ENCODE measurements at places on chromosomes 2 and 18. TPM values are rescaled to one million over a fixed set of nuclear protein-coding genes. Genes with fewer than 3 reads are reported as not detected.

The ANTXR1 gene
- total RNA-seq, result 132 TPM

DNA sequence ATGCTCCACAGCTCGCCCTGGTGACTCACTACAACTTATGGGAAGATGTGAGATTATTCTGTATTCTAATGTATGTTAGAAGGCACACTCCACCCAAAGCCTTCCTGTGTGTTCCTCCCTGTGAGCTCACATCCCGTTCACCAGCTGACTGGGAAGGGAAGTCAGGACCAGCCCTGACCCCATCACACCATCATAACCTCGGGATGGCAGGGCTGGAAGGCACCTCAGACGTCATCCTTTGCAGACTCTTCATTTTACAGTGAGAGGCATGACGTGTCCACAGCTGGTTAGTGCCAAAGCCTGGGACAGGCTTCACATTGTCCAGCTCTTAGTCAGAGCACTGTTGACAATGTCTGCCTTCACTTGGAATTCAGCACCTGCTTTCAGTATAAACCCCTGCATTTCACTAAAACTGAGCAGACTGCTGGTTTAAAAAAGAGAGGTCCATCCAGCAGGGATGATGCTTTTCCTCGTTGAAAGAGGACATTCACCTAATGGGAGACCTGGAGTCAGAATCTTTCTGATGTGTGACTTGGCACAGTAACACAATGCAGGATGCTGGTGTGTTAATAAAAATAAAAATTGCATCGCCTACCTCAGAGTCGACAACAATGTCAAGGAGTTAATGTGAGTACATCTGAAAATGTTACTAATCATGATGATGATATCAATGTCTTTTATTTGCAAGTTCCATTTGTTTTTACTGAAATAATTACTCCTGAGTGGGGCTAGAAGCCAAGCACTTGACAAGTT lies 418.0 kb upstream of the TNP1 start:
- H3K27me3 ChIP-seq, result no peaks in the 10 kb centered on the region
- DNase-seq, result no peak
- no peaks in the 10 kb centered on the region for H3K36me3 ChIP-seq
- H3K27ac ChIP-seq, result no peak overlapping the region
- no peak overlapping the region for H3K4me3 ChIP-seq
- H3K4me1 ChIP-seq, result no peaks in the 10 kb centered on the region

The THSD7B gene
- total RNA-seq, result not detected

The PSMA8 gene
- not detected for total RNA-seq

DNA sequence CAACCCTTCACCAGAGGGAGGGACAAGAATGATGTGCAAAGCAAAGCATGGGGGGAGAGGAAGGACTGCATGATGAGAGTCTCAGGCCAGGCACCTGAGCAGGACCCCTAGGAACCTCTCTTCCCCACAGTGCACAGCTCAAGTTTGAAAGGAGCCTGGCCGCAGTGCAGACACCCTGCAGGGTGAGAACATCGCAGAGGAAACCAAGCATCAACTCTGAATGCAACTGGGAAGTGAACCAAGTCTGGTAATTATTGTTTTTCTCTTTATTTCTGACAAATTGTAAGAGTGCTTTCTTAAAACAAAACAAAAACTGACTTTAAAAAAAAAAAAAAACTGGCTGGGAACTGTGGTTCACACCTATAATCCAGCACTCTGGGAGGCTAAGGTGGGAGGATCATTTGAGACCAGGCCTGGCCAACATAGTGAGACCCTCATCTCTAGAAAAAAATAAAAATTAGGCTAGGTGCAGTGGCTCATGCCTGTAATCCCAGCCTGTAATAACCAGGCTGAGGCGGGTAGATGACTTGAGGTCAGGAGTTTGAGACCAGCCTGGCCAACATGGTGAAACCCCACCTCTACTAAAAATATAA lies 15.3 kb downstream of the NPC1 start:
- H3K27ac ChIP-seq, result no peak overlapping the region
- H3K27me3 ChIP-seq, result no peaks in the 10 kb centered on the region
- H3K36me3 ChIP-seq, result peaks cover 31% of the 10 kb centered on the region

DNA sequence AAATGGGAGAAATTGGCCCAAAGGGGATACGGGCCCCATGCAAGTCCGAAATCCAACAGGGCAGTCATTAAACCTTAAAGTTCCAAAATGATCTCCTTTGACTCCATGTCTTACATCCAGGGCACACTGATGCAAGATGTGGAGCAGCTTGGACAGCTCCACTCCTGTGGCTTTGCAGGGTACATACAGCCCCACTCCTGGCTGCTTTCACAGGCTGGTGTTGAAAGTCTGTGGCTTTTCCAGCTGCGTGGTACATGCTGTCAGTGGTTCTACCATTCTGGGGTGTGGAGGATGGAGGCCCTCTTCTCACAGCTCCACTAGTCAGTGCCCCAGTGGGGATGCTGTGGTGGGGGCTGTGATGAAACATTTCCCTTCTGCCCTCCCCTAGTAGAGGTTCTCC lies 8.6 kb upstream of the TMX3 start:
- no peak overlapping the region for H3K4me3 ChIP-seq
- no peak overlapping the region for H3K27ac ChIP-seq
- no peak for DNase-seq

GRCh38 chr2:31476511-31477180 lies 62.1 kb upstream of the XDH start:
- no peak overlapping the region for H3K4me3 ChIP-seq
- H3K36me3 ChIP-seq, result no peaks in the 10 kb centered on the region
- H3K27ac ChIP-seq, result no peak overlapping the region
- H3K27me3 ChIP-seq, result no peaks in the 10 kb centered on the region
- DNase-seq, result no peak

The UGT1A5 gene
- total RNA-seq, result not detected

DNA sequence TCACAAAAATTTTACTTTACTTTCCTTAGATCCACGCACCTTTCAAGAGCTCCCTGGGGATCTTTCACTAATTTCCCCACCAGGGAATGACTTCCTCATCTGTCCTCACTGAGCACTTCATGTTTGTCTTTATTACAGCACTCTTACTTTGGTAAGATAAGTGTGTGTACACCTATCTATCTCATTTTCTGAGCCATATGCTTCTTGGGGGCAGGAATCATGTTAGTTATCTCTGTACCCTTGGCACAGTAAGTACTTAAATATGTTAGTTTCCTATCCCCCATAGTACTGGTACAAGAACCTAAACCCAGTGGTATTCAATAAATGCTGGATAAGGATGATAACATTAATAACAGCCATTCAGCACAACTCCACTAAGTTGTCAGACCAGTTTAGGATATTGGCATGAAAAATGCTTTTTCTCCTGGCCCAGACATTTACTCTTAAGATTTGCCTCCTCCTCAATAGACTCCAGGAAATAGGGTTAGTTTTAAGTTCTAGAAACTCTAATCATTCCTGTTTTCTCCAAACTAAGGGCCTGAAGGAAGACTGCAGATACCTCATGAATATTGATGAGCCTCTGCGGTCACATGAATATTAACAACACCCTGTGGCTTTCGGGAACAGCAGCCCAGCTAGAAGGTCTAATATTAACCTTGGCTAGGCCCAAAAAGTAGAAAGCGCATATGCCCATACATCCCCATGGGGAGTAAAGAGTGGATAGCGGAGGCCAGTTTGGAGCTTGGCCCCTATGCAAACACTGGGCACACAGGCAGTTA lies 38.2 kb downstream of the NHEJ1 start:
- H3K36me3 ChIP-seq, result no peaks in the 10 kb centered on the region
- DNase-seq, result no peak
- no peak overlapping the region for H3K27ac ChIP-seq
- H3K27me3 ChIP-seq, result no peaks in the 10 kb centered on the region
- H3K4me3 ChIP-seq, result no peak overlapping the region
- peaks cover 5% of the 10 kb centered on the region for H3K4me1 ChIP-seq

- peaks cover 54% of the 10 kb centered on the region for H3K27me3 ChIP-seq
- H3K4me3 ChIP-seq, result peak overlapping the region; percentile 48
- H3K27ac ChIP-seq, result no peak overlapping the region
- H3K36me3 ChIP-seq, result no peaks in the 10 kb centered on the region
- DNase-seq, result no peak
Observed at GRCh38 chr2:197804758-197805714, 643 bp downstream of the PLCL1 start.

- H3K4me1 ChIP-seq, result no peaks in the 10 kb centered on the region
- no peaks in the 10 kb centered on the region for H3K36me3 ChIP-seq
- H3K27me3 ChIP-seq, result no peaks in the 10 kb centered on the region
- no peak overlapping the region for H3K4me3 ChIP-seq
- no peak overlapping the region for H3K27ac ChIP-seq
Observed at GRCh38 chr2:149183187-149183586, 144.7 kb downstream of the LYPD6B start.

DNA sequence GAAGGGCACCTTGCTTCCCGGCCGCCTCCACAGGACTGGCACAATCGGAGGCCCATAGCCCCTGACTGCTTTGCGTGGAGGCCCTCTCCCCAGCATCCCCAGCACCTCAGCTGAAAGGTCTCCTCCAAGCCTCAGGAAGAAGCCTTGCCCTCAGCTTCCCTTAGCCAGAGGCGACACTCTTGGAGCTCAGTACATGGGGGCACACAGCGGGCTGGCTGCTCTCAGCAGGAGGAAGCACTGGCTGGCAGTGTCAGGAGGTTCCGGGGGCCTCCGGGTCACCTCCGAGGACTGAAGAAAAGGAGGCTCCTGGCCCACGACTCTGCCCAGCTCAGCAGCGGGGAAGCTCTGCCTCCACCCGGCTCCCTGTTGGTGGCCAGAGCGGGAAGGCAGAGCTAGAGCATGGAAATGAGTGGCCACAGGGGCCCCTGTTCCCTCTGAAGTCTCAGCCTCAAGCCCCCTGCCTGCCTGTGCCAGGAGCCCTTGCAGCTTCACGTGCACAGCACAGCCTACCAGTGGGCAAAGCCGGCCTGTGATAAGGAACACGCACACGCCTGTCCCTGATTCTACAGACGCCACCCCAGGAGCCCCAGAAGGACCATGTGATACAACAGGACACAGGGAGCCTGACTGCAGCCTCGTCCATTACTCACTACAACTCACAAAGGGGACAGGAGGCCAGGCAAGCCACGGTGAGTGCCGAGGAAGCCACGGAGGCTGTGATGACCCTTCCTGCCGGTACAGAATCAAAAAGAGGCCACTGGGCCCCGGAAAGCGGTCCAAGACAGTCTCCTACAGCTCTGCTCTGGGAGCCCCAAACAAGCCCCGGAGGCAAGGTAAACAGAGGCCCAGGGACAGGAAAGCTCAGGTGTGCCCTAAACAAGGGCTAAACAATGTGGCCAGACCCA lies 15.5 kb downstream of the HDAC4 start:
- H3K27me3 ChIP-seq, result no peaks in the 10 kb centered on the region
- H3K4me1 ChIP-seq, result no peaks in the 10 kb centered on the region
- no peak overlapping the region for H3K4me3 ChIP-seq
- H3K27ac ChIP-seq, result no peak overlapping the region
- DNase-seq, result no peak

DNA sequence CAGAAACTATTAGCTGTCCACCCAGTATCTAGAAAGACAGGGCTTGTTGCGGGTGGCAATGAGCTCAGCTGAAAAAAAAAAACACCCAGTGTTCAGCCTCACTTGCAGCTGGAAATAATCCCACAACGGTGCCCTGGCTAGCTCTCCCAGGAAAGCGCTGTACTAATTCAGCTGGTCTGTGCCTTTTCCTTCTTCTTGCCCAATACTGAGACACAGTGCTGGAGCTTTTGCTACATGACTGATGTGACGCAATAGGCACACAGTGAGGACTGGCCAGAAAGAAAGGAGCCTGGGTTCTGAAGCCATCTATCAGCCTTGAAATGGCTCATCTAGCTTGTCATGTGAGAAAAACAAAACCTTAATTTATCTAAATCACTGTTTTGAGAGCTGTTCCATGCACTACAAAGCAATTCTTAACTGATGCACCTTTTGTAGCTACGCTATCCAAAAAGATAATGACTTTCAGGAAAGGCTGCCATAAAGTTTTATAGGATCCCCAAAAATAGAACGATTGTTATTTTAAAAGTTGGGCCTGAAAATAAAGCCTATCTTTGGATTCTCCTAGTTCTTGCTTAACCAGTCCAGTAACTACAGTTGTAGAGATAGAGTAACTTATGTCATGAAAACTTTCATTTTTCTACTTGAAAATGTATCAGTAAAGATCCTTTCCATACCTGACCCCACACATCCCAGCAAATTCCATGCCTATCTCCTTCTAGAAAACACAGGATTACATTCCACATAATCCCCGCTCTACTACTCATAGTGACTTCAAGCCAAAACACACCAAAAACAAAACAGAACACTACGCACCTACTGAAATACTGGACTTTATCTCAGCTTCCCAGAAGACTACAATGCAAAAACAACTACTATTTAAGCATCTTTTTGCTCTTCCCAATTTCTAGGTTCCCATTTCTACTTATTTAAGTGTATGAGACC lies 15.9 kb downstream of the KIDINS220 start:
- H3K4me1 ChIP-seq, result no peaks in the 10 kb centered on the region
- DNase-seq, result no peak
- no peak overlapping the region for H3K27ac ChIP-seq
- no peaks in the 10 kb centered on the region for H3K36me3 ChIP-seq

DNA sequence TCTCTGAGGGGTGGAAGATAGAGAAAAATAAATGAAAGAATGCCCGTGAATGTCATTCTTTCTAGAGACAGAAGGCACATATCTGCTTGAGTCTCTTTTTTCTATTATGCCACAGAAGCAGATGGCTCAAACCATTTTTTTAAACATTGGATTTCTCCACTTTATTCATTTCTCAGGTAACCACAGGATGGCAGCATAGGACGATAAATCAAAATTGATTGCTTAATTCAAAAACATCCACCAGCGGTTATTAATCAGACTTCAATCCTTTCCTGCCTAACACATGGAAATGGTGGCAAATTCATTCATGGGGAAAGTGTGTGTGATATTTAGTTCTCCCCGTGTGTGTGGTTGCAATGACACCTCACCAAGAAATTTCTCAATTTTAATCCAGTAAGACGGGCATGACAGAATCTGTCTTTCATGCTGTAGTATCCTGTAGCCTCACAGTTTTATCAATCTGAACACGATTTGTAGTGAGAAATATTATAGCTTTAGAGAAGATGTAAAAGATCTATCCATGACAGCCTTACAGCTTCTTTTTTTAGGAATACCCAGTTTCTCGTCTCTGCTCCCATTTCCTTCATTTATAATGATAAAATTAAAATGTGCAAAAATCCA lies 72.2 kb downstream of the DSC3 start:
- no peaks in the 10 kb centered on the region for H3K27me3 ChIP-seq
- no peak for DNase-seq
- no peaks in the 10 kb centered on the region for H3K36me3 ChIP-seq
- H3K4me3 ChIP-seq, result no peak overlapping the region
- no peaks in the 10 kb centered on the region for H3K4me1 ChIP-seq

DNA sequence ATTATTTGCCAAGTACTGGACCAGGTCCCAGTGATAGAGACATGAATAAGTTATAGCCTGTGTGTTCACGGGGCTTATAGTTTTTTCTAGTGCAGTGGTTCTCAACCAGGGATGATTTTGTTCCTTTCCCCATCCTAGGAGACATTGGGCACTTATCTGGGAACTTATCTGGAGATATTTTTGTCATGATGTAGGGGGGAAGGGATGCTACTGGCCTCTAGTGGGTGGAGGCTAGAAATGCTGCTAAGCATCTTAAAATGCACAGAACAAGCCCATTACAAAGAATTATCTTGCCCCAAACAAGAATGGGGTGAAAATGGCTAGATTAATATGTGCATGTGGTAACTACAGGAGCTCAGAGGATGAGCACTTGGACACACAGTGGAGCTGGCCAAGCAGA lies 75.2 kb downstream of the KLHL29 start:
- DNase-seq, result peak; percentile 24
- no peaks in the 10 kb centered on the region for H3K27me3 ChIP-seq
- no peaks in the 10 kb centered on the region for H3K36me3 ChIP-seq
- no peak overlapping the region for H3K4me3 ChIP-seq
- H3K27ac ChIP-seq, result no peak overlapping the region

The AQP12A gene
- total RNA-seq, result not detected

- no peak overlapping the region for H3K4me3 ChIP-seq
- DNase-seq, result no peak
- H3K36me3 ChIP-seq, result no peaks in the 10 kb centered on the region
- H3K27me3 ChIP-seq, result peaks cover 2% of the 10 kb centered on the region
- H3K27ac ChIP-seq, result no peak overlapping the region
Observed at GRCh38 chr2:71898375-71898774, 249.3 kb downstream of the CYP26B1 start.

The DUSP28 gene
- 10.7 TPM for total RNA-seq

Measured in Panc1 (cell line).